ENCODE measurements at places on chromosomes 6 and 20.

- no peak for DNase-seq
These were observed 179.8 kb downstream of the SOD2 start for GRCh38 chr6:159513074-159513720.

DNA sequence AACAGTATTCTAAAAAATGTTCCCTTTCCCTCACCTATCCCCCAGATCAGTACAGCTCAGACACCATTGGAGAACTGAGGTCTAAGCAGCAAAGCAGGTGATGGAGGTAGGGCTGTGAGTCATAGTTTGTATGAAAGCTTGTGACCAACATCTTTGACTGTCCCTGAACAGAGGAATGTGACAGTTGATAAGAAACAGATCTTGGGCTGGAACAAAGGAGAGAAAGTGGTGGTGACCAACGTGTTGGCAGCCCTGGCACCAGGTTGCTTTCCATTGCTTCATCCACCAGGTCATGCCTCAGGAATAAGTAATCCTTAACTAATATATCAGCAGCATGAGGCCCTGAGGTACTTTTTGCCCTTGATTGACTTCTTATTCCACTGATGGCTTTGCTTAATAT, 19.9 kb upstream of the CRIP3 start:
- no peak for DNase-seq

- DNase-seq: no peak
These were observed 100.1 kb downstream of the MAFB start for GRCh38 chr20:40588891-40589290.

DNA sequence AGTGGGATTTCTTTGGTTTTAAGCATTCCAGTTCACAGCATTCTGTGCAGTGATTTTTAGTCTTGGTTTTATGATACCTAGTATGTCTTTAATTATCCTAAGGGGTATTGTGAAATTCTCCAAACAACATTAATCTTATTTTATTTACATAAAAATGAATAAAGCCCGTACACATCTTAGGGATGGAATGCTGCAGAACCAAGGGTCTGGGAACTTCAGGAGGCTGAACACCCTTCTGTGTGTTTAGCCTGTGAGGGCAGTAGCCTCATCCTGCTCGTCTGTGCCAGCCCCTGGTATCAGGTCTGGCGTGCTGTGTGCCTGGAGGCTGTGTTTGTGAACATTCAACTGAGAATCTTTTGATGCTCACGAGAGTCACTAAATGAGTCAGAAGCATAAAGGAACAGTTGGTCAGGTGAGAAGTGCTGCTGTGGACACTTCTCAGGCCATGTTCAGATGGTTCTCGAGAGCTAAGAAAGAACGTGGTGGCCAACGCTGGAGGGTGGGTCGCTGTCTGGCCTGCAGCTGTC, 25.2 kb upstream of the C20orf204 start:
- no peak for DNase-seq

- DNase-seq: no peak
These were observed 4.5 kb upstream of the TNXB start for GRCh38 chr6:32113386-32114352.

DNA sequence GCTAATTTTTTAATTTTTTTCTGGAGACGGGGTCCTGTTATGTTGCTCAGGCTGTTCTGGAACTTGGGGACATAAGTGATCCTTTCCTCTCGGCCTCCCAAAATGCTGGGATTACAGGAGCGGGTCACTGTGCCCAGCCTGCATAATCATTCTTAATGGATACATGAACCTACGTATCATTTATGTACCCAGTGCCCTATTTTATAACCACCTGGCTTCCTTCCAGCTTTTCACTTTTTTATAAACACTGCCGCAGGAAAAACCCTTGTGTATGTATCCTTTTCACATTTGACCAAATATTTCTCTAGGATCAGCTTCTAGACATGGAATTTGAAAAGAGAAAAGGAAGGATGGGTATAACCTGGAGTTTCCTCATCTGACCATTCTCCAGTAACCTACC, 85.6 kb upstream of the RIN2 start:
- DNase-seq: no peak

- DNase-seq: no peak
These were observed 100.6 kb upstream of the SALL4 start for GRCh38 chr20:51902933-51903332.
